T1000 (cell line): ENCODE measurements at places on chromosomes 12 and 14.

- no peak for DNase-seq
Measured at GRCh38 chr12:122060081-122060501, 18.5 kb upstream of the MLXIP start.

GRCh38 chr14:40494483-40494882, 1062.2 kb upstream of the FBXO33 start:
- no peak for DNase-seq

- no peak for DNase-seq
Measured at GRCh38 chr14:94115631-94116030, 5.1 kb downstream of the IFI27 start.

DNA sequence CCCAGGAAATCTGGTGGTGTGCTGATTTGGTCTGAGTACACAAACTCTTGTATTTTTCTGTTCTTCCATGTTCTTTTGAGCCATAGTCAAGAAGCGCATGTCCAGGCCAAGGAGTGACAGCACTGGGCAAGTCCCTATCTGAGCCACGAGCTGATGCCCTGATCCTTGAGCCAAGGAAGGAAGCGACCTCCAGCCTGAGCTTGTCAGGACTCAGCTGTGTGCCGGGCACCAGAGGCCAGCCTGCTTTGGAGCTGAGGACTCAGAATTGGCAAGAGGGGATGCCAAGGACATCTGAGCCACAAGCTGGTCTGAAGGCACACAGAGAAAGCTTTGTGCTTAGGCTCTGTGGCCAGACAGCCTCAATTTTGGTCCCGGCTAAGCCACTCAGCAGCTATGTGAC, 52.6 kb downstream of the GALNT16 start:
- DNase-seq: no peak

DNA sequence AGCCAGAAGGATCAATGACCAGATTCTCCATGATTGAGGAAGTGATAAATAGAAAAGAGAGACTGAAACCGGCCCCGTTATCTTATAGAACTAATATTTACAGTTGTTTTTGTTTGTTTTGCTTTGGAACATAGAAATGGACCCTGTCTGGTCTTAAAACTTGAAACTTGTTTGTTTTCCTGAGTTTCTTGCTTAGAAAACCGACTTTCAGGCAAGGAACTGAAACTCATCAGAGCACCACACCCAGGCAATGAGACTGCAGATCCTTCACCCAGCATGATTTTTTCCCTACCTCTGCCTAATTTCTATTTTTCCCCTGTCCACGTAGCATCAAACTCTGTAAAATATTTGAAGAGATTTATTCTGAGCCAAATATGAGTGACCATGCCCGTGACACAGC, 10.6 kb upstream of the CLEC12A start:
- no peak for DNase-seq

GRCh38 chr14:41457393-41457792, 149.3 kb upstream of the LRFN5 start:
- no peak for DNase-seq

DNA sequence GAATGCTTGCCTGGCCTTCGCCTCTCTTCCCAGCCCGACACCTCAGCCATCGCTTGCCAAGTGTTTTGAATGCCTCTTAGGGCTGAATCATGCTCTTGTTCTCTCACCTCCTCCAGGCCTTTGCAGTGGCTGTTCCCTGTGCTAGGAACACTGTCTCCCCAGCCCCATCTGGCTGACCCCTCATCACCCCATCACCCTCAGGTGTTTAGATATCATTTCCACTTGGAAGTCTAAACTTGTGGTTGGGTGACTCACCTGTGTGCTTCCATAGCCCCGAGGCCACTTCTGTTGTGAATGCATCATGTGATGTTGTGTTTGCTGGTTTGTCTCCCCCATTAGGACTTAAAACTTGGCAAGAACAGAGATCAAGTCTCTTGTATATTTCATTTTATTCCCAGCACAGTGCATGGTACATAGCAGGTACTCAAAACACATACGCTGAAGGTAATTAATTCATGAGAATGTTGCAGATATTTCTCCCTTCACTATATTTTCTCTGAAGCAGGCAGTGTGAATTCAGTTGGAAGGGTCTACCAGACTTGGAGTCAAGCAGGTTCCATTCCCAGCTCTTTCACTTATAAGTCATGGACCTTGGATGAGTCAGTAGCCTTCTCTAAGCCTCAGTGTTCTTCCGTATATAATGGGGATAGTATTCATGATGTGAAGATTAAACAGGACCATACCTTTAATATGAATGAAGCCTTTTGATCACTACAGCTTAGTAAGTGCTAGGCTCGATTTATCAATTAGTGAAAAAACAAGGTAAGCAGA, 67.8 kb downstream of the HRK start:
- no peak for DNase-seq

DNA sequence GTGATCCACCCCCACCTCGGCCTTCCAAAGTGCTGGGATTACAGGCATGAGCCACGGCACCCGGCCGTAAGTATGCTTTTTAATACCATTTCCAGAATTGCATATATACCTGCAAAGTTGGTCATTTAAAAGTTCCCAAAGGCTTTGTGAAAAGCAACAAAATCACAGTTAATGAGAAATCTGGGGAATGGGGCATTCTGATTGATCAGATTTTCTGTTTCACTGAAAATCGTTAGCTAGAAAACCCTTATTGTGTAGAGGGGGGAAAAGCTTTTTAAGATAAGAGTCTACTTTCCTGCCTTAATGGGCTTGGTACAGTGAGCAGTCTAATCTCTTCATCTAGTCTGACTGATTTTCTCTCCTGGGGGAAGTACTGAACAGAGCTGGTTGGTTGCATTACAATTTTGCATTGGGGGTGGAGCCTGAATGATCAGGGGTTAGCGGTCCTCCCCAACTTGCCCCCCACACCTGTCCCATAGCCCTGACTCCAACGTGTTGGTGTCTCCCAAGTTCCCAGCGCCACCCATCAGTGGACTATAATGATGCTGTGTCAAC, 23.8 kb downstream of the IL31 start:
- no peak for DNase-seq

GRCh38 chr12:25433024-25433423, 120.1 kb downstream of the LMNTD1 start:
- no peak for DNase-seq

DNA sequence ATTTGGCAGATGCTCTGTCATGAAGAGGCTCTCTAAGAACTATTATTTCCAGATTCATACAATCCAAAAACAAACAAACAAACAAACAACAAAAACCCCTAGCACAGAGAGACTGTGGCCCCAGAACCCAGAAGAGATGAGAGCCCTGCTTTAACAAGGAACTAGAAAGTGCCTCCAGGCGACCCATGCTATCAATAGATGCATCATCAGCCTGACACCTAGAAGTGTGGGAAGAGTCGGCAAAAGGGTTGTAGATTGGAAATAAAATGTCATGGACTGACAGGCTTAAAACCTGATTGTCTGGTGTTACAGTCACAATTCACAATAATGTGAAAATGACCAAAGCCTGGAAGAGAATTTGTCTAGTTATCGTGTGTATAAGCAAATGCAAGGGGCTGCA, 50.6 kb upstream of the FLRT2 start:
- DNase-seq: no peak

DNA sequence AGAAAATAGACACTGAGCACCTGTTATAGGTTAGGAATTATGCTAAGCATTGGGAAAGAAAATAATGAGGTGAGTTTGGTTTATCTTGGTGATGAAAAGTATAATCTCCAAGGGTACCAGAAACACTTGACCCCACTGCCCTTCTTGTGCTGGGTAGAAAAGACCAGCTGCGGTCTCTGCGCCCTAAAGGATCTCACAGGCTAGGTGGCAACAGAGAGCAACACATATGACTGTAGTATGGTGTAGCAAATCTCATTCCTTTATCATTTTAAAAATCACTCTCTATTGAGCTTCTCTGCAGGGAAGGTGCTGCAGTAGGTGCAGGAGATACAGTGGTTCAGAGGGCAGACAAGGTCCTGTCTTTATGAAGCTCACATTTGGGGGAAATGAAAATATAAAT, 26.1 kb downstream of the NRXN3 start:
- no peak for DNase-seq

- no peak for DNase-seq
Measured at GRCh38 chr14:71113376-71113775, 206.1 kb downstream of the PCNX1 start.

DNA sequence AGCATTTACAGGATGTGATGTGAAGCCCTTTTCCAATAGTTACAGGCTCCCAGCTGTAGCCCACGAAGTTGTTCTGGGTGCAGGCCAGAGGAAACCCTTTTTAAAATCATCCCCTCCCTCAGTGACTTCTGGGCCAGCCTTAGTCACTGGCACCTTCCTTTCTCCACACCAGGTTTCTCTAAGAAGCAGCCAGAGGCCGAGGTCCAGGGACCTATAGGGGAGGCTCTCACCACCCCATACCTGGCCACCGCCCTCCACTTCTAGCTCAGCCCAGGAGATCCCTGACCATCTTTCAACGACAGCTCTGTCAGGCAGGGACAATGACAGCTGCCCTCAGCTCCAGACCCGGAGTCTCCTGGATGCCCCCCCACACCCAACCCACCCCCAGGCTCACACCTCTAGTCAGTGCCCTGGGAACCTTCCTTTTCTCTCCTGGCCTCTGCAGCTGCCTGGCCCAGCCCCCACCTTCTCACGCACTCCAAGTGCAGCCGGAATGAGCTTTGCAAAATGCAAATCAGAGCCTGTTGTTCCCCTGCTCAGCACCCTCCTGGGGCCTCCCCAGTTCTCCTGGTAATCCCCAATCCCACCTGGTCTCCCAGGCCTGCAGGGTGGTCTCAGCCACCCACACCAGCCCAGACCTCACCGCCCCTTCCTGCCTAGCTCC, 46.7 kb downstream of the TESC start:
- no peak for DNase-seq

GRCh38 chr14:71467361-71467811, 464.8 kb upstream of the RGS6 start:
- DNase-seq: no peak

GRCh38 chr12:131984334-131984733, 34.6 kb downstream of the EP400 start:
- DNase-seq: no peak

DNA sequence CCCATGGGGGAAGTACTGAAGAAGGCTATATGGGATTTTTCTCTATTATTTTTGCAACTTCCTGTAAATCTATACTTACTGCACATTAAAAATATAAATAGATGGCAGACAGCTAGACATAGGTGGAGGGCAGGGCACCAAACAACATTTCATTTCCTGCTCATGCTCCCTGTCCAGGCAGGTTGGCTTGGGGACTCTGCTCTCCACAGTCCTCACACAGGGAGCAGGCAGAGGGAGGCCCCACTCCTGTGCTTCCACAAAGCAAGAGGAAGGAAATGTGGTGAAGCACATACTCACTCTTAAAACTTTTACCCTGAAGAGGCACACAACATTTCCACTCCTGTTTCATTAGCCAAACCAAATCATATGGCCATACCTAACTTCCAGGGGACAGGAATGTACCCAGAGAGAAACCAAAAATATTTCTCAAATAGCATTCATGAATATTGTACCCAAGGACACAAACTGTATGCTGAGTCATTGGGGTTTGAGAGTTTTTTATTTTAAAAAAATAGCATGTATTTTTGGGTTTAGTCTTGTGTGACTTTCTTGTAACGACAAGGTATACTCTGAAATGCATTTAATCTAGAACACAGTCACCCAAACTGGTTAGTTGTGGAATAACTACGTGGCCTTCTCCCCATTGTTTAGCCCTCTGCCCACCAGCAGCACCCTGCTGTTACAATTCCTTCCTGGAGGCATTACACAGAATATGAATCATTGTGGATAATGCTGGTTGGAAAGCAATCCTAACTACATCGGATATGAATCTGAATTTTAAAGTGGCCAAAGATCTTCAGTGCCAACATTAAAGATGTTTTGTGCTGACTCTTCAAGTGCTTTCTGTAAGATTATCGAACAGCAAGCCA, 40.9 kb downstream of the RTN1 start:
- no peak for DNase-seq

- DNase-seq: no peak
Measured at GRCh38 chr14:33103966-33104365, 165.3 kb downstream of the NPAS3 start.

DNA sequence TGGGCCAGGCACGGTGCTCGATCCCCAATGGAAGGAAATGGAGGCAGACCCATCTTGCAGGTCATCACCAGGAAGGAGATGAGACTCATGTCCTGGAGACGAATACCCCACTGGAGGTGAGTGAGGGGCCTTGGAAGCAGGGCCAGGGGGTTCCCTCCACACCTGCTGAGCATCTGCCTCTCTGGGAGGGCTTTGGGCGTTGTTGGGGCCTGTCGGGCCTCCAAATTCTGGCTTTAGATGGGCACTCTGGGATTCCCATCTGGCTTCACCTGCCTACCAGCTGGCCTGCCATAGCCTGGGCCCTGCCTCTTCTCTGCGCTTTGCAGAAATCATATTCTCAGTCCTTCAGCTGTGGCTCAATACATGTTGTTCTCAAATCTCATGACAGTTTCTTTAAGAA, 13.9 kb downstream of the RTL1 start:
- no peak for DNase-seq

DNA sequence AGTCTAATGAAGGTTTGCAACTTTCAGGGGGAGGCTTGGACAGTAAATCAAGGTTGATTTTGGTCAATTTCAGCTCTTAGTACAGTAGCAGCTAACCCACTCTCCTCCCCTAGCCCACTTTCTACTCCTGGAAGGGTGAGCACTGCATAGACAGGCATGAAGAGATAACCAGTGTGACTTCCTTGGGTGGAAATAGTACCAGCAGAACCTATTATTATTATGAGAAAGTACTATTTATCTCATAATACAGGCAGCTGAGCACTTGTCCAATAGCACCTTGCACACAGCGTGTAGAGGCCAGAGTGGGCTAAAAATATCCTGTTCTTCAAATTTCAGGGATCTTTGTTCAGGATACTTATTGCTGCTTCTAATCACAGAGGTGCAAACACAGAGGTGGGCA, 96.2 kb upstream of the FKBP4 start:
- DNase-seq: no peak

- DNase-seq: no peak
Measured at GRCh38 chr12:101703487-101703886, 6.0 kb downstream of the CHPT1 start.

DNA sequence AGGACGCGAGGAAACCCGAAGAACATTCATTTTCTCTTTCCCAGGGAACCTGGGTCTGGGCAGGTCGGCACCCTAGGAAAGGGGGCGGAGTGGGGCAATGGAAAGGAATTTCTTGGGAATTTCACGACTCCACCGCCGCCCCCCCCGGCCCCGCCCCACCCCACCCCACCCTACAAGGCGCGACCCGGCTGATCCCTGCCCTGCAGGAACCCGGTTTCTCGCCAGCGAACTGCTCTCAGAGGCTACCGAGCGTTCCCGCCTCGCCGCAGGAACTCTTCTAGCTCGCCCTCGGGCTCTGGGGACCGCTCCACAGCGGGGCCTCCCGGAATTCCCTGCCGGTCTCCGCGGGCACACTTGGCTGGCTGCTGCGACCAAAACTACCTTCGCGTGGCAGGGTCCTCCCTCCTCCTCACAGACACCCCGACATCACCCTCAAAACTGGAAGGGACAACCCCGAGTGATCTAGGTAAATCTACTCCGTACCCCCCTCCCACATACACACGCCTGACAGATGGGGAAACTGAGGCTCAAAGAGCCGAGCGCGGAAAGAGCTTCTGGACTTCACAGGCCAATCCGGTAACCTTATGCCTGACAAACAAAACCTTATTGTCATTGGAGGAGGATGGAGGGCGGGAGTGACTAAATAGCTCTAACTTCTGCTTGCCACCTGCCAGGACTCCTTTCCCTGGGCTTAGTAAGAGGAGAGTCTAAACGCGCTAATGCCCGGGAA, 785 bp upstream of the ACTN1 start:
- peak; percentile 73 for DNase-seq

- no peak for DNase-seq
Measured at GRCh38 chr14:101873991-101874390, 90.4 kb upstream of the DYNC1H1 start.

- DNase-seq: no peak
Measured at GRCh38 chr14:105941226-105942166, 415.1 kb downstream of the TMEM121 start.
